SJSA1 (cell line): ENCODE measurements at places on chromosomes 13 and 19.

- no peak for DNase-seq
These were observed 1.4 kb downstream of the MATK start for GRCh38 chr19:3784607-3785450.

- DNase-seq = no peak
These were observed 205.1 kb upstream of the STARD13 start for GRCh38 chr13:33490461-33491327.

GRCh38 chr13:48594096-48594815 lies 59.5 kb upstream of the CYSLTR2 start:
- DNase-seq = no peak

- no peak for DNase-seq
These were observed 1.0 kb upstream of the PLK5 start for GRCh38 chr19:1522838-1523237.

GRCh38 chr13:47892374-47892773 lies 108.7 kb downstream of the SUCLA2 start:
- no peak for DNase-seq

DNA sequence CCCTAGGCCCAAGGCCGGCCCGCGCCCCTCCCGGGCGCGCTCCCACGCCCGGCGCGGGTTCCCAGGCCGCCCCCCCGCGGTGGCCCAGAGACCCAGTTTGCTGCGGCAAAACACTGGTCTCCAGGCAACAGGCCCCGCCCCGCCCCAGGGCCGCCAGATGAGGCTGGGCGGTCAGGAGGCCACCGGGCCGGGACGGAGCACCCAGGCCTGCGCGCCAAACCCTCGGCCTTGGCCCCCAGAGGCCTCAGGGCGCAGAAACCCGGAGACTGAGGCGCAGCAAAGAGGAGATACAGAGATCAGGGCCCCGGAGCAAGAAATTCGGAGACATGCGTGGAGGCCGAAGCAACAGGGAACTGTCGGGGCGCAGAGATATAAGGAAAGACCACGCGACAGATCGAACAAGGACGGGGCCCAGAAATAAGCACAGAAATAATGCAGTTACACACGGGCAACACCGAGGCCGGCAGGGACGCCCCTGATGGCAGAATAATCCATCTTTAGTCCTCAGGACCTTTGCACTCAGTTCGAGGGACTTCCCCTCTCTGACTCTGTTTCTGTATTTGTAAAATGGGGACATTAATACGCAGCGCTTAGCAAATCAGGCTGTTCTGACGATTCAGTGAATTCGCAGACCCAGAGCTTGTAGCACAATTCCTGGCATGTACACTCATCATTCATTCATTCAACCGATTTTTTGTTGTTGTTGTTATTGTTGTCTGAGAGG lies 20.8 kb upstream of the ERCC1 start:
- peak; percentile 69 for DNase-seq

DNA sequence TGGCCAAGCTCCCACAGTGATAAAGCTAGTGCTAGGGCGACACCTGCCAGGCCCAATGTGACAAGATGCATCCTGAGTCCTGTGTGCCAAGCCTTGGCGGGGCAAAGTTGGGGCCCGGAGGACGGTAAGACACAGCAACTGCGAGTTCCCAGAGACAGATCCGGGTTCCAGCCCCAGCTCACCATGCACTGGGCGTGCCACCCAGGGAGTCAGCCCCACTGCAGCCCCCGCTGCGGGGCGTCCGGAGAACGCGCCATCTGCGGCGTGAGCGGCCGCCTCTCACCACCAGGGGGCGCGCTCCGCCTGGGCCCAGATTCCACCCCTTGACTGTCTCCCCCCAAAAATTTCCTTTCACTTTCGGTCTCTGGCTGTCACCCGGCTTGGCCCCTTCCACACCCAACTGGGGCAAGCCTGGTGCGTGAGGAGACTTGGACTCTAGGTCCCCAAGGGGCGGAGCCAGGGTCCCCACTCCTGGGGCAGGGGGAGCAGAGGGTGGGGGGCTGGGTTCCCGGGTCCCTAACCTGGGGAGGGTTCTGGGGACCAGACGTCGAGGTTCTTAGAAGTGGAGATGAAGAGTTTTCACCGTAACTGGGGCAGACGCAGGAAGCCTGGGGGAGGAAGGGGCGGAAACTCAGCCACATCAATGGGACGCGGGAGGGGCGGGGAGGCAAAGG lies at the start of gene FLT3LG:
TSS of gene FLT3LG (plus strand) at position 348 of the 674 bp plus-strand sequence. CDS start 425 bp downstream, outside the sequence.
- DNase-seq = peak; percentile 81

DNA sequence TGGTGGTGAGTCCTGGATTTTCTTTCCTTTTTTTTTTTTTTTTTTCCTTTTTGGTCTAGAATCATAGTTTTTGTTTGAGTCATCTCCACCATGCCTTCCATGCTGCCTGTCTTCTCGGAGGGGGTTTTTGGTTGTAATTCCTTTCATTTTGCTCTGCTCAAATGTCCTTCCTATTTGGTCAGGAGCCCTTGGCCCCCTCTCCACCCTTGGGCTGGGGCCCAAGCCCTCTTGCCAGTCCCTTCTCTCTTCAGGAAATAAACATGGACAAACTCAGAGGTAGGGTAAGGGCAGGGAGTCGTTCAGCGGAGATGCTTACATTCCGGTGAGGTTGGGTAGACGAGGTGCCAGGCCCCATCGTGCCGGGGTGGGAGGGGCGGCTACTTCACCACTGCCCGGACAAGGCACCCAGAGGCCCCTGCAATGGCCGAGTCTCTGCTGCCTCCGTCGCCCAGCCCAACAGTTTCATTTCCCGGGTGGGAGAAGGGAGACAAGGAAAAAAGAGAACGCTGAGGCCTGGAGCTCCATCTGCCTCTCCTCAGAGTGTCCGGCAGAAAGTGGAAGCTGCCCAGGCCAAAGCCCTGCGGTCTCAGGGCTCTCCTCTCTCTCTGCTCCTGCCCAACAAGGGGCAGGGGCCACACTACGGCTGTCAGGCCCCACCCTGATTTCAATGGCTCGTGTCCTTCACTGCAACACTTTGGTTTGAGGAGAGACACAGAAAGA lies 12.7 kb downstream of the ZNF574 start:
- DNase-seq = peak; percentile 84

DNA sequence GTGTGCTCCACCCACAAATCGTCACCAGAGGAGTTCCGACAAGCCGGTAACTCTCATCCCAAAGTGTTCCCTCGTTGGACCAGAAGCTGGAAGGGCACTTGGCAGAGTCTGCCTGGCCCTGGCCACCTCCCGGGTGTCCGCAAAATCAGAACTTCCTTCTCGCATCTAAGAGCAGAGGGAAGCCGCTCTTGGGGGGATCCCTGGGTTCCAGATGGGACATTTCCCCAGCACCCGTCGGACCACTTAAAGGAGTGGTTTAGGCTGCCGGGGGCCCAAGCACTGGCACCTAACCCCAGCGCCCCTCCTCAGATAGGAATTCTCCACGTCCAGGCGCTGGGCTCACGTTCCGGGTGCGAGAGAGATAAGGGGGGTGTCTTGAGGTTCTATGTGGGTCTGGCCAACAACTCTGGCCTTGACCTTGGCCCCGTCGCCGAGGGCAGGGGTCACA lies 857 bp upstream of the MAP2K7 start:
- DNase-seq = no peak

- no peak for DNase-seq
These were observed 11.3 kb upstream of the SHKBP1 start for GRCh38 chr19:40565355-40565754.

DNA sequence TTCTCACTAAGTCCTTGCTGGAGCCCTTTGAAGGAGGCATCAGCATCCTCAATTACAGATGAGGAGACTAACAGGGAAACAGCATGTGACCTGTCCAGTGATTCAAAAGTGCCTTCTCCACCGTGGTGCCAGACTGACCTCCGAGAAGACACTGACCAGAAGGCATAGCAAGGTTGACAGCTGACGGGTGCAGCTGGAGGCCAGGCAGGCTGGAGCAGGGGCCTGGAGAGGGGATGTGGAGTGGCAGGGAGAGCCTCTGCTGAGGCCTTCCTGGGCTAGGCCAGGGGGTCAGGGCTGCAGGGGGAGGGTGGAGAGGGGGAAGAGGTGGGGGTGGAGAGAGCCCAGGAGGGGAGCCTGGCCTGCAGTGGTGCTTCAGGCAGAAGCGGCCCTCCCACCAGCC lies 66.3 kb downstream of the KCTD15 start:
- no peak for DNase-seq

GRCh38 chr13:97215325-97215724 lies 6.8 kb upstream of the MBNL2 start:
- no peak for DNase-seq

DNA sequence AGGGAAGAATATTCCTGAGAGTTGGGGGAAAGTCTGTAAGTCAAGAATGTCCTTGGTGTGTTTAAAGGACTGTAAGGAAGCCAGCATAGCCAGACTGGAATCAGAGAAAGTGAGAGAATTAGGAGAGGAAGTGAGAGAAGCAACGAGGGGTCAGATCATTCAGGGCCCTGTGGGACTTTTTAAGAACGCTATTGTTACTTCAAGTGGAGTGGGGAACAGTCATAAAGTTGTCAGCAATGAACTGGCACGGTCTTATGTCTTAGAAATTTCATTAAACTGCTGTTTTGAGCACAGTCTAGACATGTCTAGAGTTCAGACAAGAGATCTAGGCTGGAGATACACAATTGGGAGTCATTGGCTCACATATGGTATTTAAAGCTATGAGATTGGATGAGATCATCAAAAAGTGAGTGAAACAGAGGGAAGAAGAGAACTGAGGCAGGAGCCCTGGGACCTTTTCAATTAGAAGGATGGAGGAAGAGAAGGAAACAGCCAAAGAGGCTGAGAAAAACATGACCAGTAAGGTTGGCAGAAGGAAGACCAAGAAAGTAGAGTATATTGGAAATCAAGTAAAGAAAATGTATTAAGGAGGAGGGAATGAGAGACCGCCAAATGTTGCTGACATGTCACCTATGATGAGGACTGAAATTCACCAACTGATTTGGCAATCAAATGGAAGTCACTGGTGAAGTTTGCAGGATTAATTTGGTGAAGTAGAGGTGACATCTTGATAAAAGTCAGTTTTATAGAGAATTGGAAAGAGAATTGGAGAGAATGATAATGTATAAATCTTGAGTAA lies 263.5 kb downstream of the GPC5 start:
- DNase-seq = no peak

- DNase-seq = no peak
These were observed 17.1 kb downstream of the ELAVL1 start for GRCh38 chr19:7988307-7988706.

GRCh38 chr13:24038841-24039330 lies 121.6 kb upstream of the SPATA13 start:
- DNase-seq = no peak

- peak; percentile 2 for DNase-seq
These were observed 122.4 kb downstream of the TRPC4 start for GRCh38 chr13:37747071-37747612.

DNA sequence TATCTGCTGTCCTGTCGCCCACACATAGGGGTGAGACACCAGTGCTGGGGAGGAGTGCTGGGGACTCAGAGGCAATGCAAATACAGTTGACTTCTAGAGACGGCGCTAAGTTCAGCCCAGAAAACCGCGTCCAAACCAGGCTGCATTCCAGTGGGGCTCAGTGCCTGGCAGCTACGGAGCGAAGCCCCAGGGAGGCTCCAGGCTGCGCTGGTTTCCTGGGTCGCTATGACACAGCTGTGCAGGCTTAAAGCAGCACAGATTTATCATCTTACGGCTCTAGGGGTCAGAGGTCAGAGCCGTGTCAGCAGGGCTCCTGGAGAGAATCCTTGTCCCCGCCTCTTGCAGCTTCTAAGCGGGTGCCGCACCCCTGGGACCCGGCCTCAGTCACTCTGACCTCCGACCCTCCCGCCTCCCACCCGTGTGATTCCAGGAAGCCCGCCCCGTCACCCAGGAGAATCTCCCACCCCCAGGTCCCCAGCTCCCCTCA lies 61.6 kb downstream of the ANKRD10 start:
- peak; percentile 71 for DNase-seq

- DNase-seq = no peak
These were observed 2213.9 kb upstream of the PCDH20 start for GRCh38 chr13:63629591-63629990.

DNA sequence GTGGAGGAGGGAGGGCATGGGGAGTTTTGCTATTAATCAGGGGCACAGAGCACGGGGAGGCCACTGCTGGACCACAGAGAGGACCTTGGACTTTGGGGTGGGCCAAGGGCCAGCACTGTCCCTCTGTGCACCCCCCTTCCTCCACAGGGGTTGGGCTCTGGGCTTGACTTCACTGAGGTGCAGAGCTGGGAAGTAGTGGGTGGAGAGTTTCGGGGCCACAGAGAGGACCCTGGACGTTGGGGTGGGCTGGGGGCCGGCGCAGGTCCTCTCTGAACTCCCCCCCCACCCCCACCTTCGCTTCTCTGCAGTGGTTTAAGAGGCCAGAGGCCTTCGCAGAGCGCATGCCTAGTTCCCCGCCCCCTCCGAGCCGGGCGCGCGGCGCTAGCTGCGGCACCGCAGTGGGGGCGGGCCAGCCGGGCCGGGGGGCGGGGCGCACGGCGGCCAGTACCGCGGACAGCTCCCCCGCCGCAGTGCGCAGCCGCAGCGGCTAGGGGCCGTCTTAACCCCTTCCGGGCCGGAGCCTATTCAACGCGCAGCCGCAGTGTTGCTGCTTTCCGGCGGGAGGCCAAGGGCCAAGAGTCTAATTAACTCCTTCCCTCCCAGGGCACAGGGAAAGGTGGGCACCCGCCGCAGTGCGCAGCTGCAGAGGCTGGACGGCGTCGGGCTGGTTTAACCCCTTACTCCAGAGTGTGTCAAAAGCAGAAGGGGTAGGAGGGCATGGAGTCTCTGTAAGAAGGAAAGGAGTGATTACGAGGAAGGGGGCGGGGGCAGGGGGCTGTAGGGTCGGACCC lies 3.7 kb downstream of the KCNC3 start:
- no peak for DNase-seq

- DNase-seq = no peak
These were observed 25.6 kb downstream of the EDNRB start for GRCh38 chr13:77893066-77893465.

DNA sequence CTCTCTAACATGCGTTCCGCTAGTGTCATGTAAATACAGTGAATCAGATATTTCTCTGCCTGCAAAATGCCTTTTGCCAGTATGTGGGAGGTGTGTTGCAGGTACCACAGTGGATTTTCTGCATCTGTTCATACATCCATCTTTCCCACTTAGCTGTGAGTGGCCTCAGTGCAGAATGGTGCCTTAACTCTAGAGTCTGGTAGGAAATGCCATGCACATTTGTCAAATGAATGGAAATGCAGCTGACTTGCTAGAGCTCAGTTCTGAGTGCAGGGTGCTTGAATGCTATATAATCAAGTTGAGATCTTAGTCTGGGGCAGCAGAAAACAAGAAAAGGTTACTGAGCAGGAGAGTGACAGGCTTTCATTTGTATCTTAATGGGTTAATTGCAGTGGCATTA lies 68.2 kb downstream of the LRCH1 start:
- DNase-seq = no peak

- DNase-seq = no peak
These were observed 1.6 kb upstream of the BEST2 start for GRCh38 chr19:12749938-12750521.

- no peak for DNase-seq
These were observed 38.1 kb downstream of the PSG5 start for GRCh38 chr19:43148233-43148632.

- no peak for DNase-seq
These were observed 171.4 kb upstream of the TSHZ3 start for GRCh38 chr19:31520633-31521032.
